ENCODE measurements at places on chromosomes 13 and 19.

DNA sequence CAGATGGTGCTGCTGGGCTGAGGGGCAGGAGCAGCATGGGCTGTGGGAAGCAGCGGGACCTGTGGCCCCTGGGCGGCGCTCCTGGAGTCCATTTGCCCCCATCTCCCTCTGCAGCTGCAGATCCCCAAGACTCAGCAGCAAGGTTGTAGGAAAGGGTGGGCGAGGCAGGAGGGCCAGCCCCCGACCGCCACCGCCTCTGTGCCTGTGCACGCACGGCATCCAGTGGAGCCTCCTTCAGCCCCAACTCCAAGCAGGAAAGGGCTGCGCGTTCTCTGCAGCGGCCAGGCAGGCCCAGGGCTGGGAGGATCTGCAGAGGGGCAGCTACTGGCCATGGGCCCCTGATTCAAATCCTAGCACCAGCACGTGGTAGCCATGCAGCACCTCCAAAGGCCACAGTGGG lies 20.8 kb downstream of the DPF1 start:
- DNase-seq: no peak

DNA sequence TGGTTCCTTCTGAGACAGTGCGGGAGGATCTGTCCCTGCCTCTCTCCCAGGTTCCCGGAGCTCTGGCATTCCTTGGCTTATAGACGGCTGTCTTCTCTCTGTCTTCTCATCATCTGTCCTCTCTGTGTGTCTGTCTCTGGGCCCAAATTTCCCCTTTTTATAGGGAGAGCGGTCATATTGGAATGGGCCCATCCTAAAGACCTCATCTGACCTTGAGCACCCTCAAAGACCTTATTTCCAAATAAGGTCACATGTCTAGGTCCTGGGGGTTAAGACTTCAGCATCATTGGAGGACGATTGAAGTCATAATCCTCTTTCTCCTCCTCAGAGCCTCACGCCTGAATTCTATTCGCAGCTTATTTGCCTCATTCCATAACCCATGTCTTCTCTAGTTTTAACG lies 98.4 kb downstream of the RAB20 start:
- DNase-seq: no peak

DNA sequence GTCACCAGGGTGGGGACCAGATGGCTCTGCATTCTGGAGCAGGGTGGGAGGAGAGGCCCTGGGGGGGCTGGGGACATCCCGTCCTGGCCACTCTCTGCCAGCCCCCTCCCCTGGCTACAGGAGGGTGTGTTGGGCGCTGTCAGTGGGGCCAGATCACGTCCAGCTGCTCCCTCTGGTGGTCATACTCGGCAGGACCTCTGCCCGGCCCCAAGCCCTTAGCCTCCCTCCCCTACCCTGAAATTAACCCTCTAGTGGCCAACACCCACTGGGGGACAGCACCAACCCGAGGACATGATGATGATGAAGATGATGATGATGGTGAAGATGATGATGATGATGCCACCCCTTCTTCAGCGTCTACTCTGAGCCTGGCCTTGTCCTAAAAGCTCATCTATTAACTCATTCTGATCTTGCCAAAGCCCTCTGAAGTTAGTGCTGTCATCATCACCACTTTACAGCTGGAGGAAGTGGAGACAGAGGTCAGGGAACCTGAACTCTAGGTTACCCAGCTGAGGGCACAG lies 590 bp upstream of the LGI4 start:
- peak; percentile 74 for DNase-seq

DNA sequence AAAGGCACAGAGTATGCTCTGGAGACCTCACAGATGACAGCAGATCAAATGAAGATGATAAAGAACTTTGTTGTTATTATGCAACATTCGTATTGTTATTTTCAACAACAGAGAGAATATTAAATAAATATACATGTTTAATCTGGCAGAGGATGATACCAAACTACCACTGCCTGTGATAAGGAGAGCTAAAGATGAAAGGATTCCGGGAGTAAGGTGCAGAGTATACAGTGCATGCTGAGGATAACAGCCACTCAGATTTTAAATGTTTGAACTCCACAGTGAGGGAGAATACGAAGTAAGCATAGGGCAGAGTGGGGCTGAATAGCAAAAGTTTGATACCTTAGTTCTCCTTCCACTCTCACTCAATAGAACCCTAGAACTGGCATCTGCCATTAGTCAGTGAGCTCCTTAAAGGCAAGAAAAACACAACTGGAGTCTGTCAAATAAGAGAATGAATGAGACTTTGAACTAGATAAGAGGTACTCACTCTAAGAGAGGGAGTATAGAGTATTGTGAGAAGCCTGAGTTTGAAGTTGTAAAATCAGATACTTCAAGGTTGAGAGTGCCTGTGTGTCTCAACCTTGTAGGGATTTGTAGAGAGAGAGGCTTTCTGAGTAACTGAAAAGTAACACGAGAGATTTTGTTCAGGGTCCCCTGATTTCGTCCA lies 78.5 kb downstream of the STARD13 start:
- no peak for DNase-seq

DNA sequence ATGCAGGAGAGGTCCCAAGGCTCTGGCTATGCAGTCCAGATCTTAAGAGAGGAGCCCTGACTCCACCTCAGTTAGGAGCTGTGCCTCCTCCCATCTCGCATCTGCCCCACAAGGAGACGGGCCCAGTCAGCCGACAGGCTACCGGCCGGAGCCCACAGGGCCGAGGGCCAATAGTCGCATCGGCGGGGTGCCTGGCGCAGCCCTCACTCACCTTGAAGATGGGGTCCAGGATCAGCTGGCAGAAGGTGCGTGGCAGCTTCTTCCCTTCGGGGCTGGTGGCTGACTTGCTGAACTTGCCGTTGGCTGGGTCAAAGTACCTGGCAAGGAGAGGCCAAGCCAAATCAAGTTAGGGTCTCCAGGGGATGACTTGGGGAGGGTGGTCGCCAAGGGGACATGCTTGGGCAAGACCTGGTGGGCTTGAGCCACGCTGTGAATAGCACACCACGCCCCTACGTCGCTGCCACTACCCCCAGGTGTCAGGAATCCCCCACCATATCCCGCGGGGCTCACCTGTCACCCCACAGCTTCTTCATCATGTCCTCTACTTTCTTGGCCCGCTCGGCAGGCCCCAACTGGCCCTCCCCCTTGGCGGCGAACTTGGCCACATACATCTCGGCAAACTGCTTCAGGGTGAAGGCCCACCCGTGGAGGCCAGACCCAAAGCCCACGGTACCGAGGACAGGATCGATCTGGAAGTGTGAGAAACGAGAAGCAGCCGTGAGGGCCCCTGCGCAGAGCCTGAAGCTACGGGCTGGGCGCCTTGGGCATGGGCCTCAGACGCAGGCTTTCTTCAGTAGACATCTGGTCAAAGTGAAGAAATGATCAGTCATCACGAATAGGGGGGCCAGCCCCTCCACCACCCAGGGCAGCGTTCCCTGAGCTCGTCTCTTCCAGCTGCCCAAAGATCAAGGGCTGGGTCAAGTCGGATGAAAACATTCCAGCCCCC lies 3.3 kb downstream of the EEF2 start:
- DNase-seq: no peak

GRCh38 chr13:106310291-106310865 lies 225.1 kb downstream of the EFNB2 start:
- DNase-seq: no peak

- DNase-seq: no peak
Measured at GRCh38 chr13:32299893-32300292, 15.3 kb downstream of the ZAR1L start.

DNA sequence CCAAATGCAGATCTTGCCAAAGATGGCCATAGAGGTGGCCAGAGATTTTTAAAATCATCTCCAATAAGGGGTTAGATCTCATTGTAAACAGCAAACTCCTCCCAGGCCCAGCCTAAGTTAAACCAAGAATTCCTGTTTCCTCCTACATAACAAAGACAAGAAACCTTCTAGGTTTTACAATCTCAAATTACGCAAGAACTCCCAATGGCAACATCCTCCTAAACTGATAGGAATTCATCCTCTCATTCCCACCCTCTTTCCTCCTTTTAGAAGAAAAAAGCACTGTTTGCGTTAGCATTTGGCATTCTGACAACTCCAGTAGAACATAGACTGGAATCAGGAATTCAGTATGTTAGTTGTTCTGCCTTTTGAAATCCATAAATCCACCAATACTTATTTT lies 14.6 kb downstream of the PROSER1 start:
- DNase-seq: no peak

- no peak for DNase-seq
Measured at GRCh38 chr13:45838171-45838745, 13.3 kb downstream of the SIAH3 start.

DNA sequence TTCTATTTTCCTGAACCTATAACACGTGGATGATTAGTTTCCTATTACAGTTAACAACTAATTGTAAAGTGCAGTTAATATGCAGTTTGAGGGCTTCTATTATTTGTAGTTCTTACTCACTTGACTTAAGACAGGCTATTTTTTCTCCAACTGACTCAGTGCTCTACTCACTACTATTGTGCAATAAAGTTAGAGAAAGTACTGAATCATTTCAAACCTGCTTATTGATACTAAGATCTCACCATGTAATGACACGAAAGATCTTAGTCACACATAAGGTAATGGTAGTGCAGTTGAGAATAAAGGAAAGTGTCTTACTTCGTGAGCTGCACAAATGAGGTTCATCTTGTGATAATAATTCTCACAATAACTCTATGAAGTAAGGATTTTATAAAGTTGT lies 22.8 kb upstream of the ITM2B start:
- DNase-seq: no peak

DNA sequence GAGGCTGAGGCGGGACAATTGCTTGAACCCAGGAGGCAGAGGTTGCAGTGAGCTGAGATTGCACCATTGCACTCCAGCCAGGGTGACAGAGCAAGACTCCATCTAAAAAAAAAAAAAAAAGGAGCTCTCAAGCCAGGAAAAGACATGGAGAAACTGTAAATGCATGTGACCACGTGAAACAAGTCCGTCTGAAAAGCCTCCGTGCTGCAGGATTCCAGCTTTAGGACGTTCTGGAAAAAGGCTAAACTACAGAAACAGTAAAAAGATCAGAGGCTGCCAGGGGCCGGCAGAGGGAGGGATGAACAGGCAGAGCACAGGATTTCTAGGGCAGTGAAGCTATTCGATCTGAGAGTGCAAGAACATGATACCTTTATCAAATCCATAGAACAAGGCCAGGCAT lies 40.7 kb upstream of the NDUFS7 start:
- DNase-seq: no peak

GRCh38 chr13:28954810-28955209 lies 134.7 kb downstream of the MTUS2 start:
- no peak for DNase-seq

GRCh38 chr19:4472174-4472974 lies at the start of gene HDGFL2:
Gene HDGFL2, plus strand, starts transcription at chr19:4472297. Its CDS starts 54 bp downstream, at chr19:4472351.
- DNase-seq: no peak

DNA sequence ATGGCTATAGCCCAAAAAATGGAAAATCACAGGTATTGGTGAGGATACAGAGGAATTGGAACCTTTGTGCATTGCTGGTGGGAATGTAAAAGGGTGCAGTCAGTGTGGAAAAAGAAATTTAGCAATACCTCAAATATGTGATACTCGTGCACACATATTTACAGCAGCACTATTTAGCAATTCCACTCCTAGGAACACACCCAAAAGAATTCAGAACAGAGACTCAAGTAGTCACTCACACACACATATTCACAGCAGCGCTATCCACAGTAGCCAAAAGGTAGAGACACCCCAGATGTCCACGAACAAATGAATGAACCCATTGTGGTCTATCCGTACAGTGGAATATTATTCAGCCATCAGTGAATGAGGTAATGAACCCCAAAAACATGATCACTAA lies 114.0 kb downstream of the COL4A2 start:
- DNase-seq: no peak

- no peak for DNase-seq
Measured at GRCh38 chr19:49014870-49015255, 2.0 kb downstream of the LHB start.

DNA sequence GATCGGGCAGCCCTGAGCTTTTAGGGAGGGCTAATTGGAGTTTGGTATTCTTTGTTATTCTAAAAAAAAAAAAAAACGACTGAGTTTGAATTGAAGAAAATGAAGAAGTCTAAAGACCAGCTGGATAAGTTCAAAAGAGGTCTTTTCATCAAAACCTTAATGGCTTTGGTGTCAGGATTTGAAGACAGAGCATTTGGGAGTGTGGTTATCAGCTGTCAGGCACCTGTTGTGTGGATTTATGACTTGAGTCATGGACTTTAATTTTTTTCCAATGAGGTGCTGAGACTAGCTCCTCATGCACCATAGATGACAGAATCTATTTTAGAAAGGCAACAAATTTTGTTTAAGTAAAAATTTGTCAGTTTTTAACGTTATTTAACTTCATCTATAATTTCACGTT lies 72.5 kb downstream of the FREM2 start:
- no peak for DNase-seq

DNA sequence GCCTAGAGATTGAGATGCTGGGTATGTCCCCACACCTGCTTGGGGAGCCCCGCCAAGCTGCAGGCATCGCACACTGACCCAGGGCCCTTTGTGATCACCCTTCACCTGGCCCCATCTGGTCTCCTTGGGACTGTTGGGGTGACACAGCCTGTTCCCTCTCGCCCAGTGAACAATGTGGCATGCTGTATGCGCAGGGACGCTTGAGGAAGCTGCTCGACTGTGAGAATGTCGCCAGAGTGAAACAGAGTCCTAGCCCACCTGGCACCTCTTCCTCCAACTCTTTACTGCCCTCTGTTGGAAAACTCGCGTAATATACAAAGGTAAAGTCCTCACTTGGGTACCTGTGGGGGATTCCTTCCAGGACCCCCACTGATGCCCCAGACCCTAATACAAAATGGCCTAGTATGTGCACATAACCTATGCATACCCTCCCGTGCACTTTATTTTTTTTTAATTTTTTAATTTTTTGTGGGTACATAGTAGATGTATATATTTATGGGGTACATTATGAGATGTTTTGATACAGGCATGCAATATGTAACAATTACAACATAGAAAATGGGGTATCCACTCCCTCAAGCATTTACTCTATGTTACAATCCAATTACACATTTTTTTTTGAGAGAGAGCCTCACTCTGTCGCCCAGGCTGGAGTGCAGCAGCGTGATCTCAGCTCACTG lies 9.0 kb downstream of the BLOC1S3 start:
- DNase-seq: no peak

DNA sequence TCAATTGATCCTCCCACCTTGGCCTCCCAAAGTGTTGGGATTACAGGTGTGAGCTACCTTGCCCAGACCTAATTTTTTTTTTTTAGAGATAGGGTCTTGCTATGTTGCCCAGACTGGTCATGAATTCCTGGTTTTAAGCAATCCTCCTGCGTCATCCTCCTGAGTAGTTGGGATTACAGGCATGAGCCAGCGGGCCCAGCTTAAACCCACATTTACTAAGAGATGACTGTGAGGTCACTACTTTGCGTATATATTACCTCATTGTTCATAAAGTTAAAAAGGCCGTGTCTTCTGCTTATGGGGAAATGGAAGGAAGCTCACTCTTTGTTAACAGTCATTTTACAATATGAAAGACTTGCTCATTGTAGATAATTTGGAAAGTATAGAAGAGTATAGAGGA lies 39.6 kb upstream of the C1QTNF9 start:
- no peak for DNase-seq
